ENCODE measurements at places on chromosomes 5 and 9. TPM values are rescaled to one million over a fixed set of nuclear protein-coding genes. Genes with fewer than 3 reads are reported as not detected.
A peak's percentile ranks its signal among the peaks of the same experiment; 100 is the strongest.

GRCh38 chr9:106921341-106921899 is 58.5 kb downstream of the ZNF462 start:
- peak; percentile 32 for DNase-seq

DNA sequence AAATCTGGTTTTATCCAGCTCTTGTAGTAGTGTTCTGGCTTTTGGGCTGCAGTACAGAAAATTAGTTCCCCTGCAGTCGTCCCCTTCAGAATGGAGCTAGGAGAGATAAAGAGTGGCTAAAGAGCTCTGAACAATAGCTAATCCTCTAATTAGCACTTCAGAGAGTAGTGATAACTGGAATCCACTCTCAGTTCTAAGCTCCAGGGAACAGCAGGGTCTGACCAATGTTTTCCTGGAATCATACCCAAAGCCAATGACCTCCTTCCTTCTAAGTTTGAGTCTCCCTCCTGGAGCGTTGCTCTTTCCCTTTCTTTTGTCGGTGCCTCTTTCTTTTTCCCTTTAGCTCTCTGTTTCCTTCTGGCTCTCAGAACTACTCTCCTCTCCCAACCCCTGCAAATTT is 47.4 kb downstream of the MFAP3 start:
- DNase-seq: no peak

- no peak for DNase-seq
Observed at GRCh38 chr5:140207250-140207964, 32.4 kb downstream of the CYSTM1 start.

DNA sequence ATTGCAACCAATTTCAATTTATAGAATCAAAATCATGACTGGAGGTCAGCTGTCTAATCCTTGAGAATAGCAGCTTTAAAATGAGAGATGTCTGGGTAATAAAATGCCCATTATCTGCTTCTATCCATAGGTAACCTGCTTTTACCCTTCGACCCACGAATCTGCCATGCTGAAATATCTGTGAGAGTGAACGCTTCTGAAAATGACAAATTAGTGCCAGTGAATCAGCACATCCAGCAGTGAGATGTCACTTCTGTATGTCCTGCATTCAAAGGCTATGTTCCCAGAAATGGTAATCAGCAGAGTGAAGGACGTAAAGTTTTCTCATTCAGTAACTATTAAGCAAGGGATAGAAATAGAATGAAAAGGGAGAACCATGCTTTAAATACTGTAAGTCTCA is 532.4 kb upstream of the ITGA1 start:
- DNase-seq: no peak

GRCh38 chr5:66629446-66629845 is 33.3 kb downstream of the MAST4 start:
- no peak for DNase-seq

DNA sequence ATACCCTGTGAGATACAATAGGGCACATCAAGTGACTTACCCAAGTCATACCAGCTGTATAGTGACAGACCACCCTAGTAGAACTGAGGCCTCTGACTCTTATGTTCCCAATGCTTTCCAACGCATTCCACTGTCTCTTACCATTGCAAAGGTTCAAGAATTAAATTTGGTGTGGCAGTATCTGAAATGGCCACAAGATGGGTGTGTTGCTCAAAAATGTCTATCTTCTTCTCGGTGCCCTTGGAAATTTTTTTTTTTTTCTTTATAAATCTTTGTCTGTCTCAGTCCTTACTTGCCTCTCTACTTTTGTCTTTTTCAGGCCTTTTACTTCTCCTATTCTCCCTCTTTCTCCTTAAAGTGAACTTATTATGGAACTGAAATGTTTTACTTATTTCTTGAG is 48.4 kb downstream of the GPR21 start:
- no peak for DNase-seq

DNA sequence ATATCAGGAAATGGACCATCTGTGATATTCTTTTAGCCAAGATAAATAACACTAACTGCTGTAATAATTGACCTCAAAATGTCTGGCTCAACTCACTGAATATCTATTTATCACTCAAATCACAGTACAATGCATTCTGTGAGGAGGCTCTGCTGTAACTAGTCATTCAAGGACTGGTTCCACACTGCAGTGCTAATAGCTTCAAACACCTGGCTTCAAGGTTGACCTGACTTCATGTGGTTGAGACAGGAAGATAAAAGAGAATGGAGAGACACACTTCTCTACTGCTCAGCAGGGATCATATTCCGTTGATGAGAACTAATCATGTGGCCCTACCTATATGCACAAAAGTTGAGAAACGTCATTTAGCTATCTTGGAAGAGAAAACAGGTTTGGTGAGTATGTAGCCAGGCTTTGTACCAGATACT is 3.4 kb upstream of the RHOBTB3 start:
- DNase-seq: no peak

- no peak for DNase-seq
Observed at GRCh38 chr9:35869621-35870216, 482 bp downstream of the OR13J1 start.

- no peak for DNase-seq
Observed at GRCh38 chr5:95007921-95008597, 276.8 kb downstream of the MCTP1 start.

- DNase-seq: no peak
Observed at GRCh38 chr5:133527311-133527710, 85.0 kb downstream of the FSTL4 start.

DNA sequence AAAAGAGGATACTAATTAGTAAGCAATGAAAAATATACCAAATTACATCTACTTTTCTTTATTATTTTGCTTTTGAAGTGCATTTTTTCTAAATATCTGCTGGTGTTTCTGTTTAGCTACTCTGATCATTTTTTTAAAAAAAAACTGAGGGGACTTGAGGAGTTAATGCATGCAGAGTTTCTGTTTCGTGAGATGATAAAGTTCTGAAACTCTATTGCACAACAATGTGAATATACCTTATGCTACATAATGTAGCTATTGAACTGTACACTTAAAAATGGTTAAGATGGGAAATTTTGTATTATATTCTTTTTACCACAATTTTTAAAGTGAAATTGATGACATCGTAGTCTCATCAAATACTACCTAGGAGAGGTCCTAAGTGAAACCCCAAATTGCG is 288.3 kb upstream of the NR4A3 start:
- no peak for DNase-seq

DNA sequence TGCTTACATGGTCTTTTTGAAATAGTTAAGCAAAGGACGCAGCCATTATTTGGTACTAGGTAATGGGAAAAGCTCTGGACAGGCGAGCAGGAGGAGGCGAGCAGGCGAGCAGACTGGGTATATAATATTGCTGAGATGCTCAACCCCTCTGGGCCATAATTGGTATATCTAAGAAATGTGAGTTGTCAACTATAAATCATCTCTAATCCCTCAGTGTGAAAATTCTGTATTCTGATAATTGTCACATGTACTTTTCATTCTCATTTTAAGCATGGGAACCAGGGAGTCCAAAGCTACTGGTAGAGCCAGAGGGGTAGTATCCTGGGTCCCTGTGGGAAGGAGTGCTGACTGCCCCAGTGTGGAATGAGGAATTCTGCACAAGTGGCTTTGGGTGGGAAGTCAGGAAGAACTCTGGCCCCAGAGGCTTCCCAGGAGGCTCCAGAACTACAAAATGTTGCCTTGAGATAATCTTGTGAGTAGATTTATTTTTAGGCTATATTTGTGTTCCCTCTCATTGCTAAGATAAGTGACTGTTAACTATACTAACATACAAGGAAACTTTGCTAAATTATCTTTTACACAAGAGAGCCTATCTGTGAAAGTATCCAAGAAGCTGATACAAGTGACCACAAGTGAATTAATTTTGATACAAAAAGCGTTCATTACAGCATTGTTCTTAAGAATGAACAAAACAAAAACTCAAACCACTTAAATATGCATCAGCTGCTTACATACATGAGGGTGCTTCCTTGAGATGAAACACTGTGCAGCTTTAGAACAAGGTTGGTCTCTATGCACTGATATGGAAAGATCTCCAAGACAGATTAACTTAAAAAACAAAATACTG is 70.5 kb upstream of the TNFAIP8 start:
- no peak for DNase-seq

- no peak for DNase-seq
Observed at GRCh38 chr9:114271556-114272510, 51.1 kb upstream of the ORM1 start.

DNA sequence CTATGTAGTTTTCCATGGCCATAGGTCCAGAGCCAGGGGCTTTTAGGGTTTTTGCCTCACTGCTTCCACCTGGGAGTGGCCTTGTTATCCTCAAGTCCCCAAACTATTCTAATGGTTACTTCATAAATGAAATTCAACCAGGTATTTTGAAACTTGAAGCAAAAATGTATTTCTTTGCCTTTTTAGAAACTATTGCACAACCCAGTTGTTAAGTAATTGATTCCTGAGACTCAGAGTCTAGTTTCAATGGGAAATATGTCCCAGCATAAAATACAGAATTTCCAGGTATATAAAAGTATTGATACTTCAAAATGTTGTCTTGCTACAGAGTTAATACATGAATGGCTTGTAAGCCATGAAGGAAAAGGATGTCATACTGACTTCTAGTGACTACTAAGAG is 456.2 kb upstream of the DAB2 start:
- no peak for DNase-seq

- no peak for DNase-seq
Observed at GRCh38 chr5:177188775-177189174, 55.2 kb downstream of the NSD1 start.

DNA sequence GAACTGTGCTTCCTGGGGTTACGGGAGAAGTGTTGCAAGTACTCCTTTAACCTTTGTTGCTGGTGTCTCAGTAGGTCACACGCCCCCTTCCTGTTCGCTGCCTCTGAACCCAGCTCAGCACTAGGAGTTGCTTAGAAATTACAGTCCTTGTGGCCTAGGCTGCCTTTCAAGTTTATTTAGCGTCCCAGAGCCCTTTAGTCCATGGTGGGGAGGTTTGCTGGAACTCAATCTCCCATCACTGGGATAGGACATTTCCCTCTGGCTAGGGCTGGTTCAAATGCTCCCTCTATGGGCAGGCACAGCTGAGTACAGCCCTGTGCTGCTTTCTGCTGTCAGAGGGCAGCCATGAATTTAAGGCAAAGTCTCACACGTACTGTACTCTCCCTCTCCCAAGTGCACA is 4.7 kb downstream of the IFNA8 start:
- DNase-seq: no peak

DNA sequence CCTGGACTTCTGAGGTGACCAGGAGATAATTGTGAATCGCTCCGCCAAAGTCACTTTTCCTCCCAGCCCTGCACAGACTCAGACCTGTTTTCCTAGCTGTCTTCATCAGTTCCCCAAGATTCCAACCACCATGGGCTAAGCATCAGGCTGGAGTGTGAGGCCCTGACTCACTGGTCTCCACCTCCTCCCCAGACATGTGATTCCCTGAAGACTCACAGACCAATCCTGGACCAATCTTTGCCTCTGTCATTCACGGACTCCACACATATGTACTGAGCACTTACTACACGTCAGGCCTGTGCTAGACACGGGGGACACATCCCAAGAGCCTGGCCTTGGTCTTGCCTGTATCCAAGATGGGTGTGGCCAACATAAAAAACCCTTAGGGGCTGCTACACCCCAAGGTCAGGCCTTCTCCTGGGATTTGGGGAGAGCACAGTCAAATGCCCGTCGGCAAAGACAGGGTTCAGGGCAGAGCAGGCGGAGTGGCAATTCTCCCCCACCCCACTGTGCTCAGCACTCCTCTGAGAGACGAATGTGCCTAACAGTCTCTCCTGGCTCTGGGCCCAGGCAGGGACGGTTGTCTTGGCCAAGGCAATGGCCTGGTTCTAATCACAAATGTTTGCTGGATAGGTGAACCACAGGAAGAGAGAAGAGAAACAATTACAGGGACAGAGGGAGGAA is 11.9 kb downstream of the EEIG1 start:
- DNase-seq: peak; percentile 61

GRCh38 chr9:82552784-82553183 is 510.2 kb downstream of the RASEF start:
- DNase-seq: no peak

GRCh38 chr5:154243736-154244135 is 53.2 kb downstream of the GALNT10 start:
- DNase-seq: no peak

DNA sequence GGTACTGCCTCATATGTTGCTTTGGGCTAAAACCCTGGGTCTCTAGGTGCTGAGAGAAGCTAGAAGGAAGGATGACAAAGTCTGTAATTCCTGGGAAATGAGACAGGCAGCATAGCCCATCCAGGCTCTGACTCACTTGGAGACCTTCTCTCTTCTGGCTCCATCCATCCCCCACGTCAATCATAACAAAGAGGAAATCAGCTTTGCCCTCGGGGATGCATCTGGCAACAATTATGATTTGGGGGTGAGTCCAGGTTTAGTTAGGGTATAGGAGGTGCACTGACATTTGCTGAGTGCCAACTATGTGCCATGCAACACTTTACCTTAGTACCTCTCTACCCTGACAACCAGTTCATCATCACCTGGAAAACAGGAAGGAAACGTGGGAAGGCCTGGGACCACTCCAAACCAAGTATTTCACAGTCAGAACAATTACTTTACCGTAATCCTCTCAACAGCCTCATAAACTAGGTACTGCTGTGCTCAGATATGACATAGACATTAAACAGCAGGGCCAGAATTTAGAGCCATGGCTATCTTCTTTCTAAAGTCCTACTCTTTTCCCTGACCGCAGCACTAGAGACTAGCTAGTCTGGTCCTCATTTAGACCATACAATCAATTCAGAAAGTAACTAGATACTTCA is 39.1 kb upstream of the GZMA start:
- DNase-seq: no peak

DNA sequence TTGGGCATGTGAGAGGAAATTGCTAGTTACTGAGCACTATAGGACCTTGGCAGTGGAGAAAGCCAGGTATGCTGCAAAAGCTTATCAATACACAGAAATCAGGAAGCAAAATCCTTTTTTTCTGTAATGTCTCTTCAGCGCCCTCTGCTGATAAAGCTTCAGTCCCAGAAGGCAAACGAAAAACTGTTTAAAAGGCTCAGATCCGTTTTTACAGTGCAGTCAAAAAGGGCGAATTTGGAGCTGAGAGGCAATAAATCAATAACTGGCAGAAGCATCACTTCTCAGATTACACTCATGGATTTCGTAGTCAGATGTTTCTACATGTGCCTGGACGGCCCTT is 1.1 kb upstream of the MAN2A1 start:
- no peak for DNase-seq

ADGRD2 gene
- polyA plus RNA-seq: not detected

PIK3R1 gene
- 8.1 TPM for polyA plus RNA-seq

BRINP1 gene
- not detected for polyA plus RNA-seq

ACSL6 gene
- not detected for polyA plus RNA-seq

ARL15 gene
- 17.1 TPM for polyA plus RNA-seq

SMIM33 gene
- not detected for polyA plus RNA-seq

SDHA gene
- polyA plus RNA-seq: 116 TPM

All from AG04450 (cell line).